Kidney (tissue), 22 donors: ENCODE measurements at places on chromosomes 2 and 18. TPM values are rescaled to one million over a fixed set of nuclear protein-coding genes. Genes with fewer than 3 reads are reported as not detected.

ESPNL gene
- 0.28 TPM for polyA plus RNA-seq

DNA sequence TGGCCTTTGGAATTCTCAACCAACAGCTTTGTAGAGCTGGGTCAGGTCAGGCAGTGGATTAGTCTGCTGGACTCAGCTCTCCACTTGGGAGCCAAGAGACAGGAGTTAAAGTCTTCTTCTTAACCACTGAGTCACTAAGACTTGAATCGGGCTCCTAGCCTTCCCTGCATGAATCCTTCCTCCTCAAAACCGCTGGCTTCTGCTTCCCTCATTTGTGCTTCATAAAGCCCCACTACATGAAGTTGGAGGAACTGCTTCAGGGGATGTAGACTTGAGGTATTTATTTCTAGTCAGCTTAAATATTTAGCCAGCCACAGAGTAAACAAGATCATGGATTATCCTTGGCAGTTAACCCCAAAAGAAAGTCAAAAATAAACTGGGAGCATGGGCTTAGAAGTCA, 536.3 kb upstream of the TNP1 start:
- no peak for DNase-seq

- peak; percentile 48 for DNase-seq
Measured at GRCh38 chr2:50116096-50117010, 915.6 kb downstream of the NRXN1 start.

NFATC1 gene
- polyA plus RNA-seq = 4.3 TPM

PNKD gene
- polyA plus RNA-seq = 244 TPM

- no peak for DNase-seq
Measured at GRCh38 chr2:219356834-219357233, 24.3 kb upstream of the RESP18 start.

SIGLEC15 gene
- polyA plus RNA-seq = not detected

- peak; percentile 41 for DNase-seq
Measured at GRCh38 chr2:70920367-70920715, 15.4 kb upstream of the ATP6V1B1 start.

DNA sequence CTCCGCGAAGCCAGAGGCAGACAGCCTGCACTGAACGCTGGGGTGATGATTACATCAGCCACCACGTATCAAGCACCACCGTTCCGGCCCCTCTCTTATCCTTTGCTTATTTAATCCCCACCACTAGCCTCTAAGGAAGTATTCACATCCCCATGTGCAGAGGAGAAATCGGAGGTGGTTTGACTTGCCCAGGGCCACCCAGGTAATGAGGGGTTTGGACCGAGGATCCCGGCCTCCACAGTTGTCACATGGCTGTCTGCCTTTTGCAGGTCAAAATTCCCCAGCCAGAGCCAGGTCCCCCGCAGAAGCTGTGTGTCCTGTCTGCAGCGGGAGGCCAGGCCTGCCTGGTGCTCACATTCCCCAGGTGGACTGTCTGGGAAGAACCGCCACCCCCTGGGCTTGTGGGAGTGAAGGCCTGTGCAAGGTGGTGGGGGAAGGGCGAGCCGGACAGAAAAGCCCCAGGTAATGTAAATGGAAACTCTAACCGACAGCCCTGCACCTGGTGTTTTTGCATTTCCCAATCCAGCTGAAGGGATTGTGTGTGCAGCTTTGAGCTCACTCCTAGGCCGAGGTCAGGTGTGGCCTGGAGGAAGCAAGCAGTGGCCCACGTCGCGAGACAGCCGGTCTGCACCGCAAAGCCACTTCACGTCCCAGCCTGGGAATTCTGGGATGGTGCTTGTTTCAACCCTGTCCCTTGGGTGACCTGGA, 108.5 kb upstream of the ID2 start:
- peak; percentile 81 for DNase-seq

GRCh38 chr2:96393989-96394761, 58.6 kb downstream of the NCAPH start:
- DNase-seq = no peak

RIT2 gene
- not detected for polyA plus RNA-seq

GBX2 gene
- polyA plus RNA-seq = not detected

TSPYL6 gene
- polyA plus RNA-seq = not detected

AGXT gene
- 12.5 TPM for polyA plus RNA-seq

IL1RL2 gene
- 1.8 TPM for polyA plus RNA-seq

- no peak for DNase-seq
Measured at GRCh38 chr18:28455971-28456370, 279.0 kb upstream of the CDH2 start.

DNA sequence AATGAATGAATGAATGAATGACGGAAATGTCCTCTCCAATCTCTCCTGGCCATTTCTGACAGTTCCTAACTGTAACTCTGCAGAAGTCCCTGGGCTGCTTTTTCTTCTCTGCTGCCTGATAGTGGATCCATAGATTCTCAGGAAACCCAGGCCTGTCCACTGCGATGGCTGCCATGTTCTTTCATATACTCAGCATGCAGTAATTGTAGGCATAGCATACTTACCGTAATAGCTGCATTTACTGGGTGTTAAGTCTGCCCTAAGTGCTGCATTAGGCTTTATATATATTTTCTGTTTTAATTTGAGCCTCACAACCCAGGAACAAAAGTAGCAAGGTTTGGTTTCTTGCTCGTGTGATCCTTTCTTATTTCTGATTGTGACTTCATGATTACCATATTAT, 122.9 kb downstream of the DCC start:
- DNase-seq = no peak

- DNase-seq = peak; percentile 81
Measured at GRCh38 chr2:101387151-101387834, at the start of gene CREG2. TSS of gene CREG2 (minus strand) at chr2:101387503. CDS start at chr2:101387457, 46 bp downstream.

DNA sequence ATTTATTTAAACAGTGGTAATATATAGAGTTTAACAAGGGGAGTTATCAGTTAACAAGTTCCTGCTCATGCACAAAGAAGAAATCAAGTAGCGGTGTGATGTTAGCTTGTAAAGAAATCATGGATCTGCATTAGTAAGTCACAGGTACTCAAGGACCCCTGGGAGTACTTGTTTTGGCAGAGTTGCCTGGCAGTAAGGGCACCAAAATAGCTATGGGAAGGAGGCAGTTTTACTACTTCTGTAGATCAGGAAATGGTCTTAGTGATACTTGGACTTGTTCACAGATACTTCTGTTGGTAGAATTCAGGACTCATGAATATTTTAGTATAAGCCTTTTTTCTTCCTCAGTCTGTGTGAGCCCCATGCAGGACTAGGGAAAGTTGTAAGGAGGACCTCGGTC, 107.3 kb upstream of the IL1R2 start:
- no peak for DNase-seq

DNA sequence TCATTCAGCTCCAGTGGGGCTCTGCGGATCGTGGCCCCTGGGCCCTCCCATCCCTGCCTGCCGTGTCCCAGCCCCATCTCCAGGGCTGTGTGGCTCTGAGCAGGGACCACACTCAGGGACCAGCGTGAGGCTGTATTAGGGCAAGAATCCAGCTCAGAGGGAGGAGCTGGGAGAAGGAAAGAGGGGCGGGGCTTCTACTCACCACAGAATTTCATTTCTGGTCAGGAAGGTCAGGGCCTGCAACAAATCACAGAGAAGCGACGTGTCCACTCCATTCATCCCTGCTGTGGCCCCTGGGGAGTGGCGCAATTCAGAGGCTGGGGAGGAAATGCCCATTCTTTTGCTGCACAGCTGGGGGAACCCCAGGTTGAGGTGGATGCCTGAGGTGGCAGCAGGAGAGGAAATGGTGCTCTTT, 828 bp downstream of the CIB4 start:
- peak; percentile 61 for DNase-seq

DNA sequence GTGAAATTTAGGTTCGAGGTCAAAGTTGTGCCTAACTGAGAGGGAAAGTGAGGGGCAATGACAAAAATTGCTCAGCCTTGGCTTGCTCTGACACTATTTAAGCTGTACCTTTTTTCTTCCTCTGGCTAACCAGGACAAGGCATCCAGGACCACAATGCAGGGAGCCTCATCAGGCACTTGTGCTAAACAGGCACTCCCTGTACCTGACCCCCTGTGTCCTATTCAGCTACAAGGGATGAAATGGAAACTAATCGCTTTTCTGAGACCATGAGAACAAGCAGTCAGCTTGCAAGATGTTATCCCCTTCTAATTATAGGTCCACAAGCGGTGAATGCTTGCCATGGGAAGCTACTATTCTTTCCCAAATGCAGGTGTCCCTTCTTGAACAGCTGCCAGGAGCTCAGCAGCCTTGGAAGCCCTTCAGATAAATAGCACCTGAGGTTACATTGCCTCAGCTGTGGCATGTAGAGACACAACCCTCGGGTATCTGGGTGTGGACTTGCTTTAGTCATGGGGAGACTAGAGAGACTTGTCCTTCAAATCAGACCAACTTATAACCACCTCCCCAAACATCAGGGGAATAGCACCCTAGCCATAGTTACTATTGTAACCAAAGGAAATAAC, 19.1 kb upstream of the ITGA6 start:
- DNase-seq = no peak

DNA sequence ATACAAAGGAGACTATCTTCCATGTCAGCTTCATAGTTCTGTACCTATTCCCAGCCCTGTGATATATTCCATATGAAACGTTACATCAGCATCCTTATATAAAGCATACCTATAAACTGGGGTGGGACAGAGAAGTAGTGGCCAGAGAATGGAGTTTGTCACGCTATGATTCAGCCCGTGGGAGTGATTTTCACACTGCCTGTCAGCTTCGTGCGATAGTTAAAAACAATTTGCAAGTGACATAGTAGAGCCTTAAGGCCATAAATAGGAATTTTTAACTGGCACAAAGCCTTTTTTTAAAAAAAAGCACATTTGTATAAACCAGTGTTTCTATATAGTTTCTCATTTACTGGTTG, 30.2 kb downstream of the PKP4 start:
- DNase-seq = no peak

GRCh38 chr2:28842042-28842441, 28.1 kb downstream of the TRMT61B start:
- DNase-seq = peak; percentile 24

DNA sequence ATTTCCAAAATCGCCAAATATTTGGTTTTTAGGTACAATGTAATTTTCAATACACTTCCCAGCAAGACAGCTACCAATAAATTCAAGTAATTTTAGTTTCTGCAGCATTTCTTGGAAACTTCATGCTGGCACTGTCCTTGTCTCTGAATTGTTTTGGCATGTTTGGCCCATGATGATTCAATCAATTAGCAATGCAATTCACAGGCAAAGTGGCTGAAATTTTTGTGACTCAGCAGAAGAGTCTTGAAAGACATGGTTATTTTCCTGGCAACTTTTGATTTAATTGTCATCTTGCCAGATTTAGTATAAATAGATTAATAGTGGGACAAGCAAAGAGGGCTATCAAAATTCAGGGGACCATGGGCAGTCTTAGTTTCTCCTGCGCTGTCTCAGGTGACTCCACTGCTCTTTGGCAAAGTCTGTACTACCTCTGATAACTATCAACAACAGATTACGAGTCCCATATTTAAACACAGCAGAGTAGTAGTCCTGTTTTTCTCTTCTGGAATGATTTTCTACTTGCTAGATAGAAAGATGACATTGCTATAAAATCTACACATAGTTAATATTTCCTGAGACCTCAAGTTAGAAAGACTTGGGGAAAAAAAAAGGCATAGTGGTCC, 88.9 kb upstream of the CYP26B1 start:
- DNase-seq = no peak

RAPGEF4 gene
- polyA plus RNA-seq = 3.8 TPM

DNA sequence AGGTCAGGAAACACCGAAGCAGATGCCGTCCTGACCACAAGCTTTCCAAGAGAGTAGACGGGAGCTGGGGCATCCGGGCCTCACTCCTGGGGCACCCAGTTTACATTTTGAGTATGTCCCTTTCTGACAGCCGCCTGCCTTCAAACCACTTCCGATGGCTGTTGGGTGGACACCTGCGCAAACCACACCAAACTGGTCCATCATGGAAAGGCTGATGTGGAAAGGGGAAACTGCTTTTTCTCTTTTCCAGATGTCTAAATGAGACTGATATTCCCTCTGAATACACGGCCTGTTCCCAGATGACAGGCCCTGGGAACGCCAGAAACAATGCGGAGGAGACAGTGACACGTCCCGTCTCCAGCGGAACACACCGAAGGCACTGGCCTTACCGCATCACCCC, 290.0 kb upstream of the SALL3 start:
- DNase-seq = no peak

GRCh38 chr2:239462191-239462515, 61.3 kb upstream of the HDAC4 start:
- DNase-seq = no peak

LYG2 gene
- not detected for polyA plus RNA-seq

- DNase-seq = no peak
Measured at GRCh38 chr2:11672407-11672806, 2.4 kb upstream of the NTSR2 start.

GRCh38 chr2:105919826-105920225, 175.1 kb downstream of the NCK2 start:
- no peak for DNase-seq

GRCh38 chr2:98801921-98802321, 71.0 kb upstream of the MGAT4A start:
- no peak for DNase-seq

CDH2 gene
- polyA plus RNA-seq = 6.3 TPM

DNA sequence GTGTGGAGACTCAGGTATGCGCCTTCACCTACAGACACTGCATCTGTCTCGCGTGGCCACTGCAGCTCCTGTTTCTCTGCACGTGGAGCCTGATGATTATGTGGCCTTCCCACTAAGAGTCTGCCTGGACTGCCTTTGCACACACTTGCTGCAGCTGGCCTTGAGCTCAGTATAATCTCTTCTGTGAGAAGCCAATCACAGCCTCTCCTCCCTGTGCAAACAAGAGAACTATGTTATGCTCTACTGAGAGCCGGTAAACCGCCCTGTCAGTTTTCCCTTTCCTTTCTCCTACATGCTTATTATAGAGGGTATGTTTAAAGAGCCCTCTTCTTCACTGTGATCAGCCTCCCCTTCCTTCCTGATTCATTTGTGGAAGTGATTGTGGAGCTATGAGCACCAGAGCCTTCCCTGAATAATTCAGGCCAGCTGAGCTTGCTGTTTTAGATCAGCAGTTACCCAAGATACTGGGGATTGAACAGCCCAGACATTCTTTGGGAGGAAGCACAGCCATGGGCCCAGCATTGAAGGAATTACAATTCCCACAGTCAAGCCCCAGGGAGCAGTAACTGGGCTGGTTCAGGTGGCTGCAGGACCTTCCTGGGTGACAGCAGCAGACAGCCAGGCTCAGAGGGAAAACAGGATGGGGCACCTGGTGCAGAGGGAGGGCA, 3.7 kb upstream of the TGFA start:
- DNase-seq = peak; percentile 63

IL36B gene
- polyA plus RNA-seq = not detected

GRCh38 chr2:131431336-131431735, 44.6 kb upstream of the TUBA3D start:
- no peak for DNase-seq

- DNase-seq = no peak
Measured at GRCh38 chr18:34773378-34773777, 63.3 kb downstream of the DTNA start.
